GDM1 (cell line): ENCODE measurements at places on chromosomes 6 and 20.

DNA sequence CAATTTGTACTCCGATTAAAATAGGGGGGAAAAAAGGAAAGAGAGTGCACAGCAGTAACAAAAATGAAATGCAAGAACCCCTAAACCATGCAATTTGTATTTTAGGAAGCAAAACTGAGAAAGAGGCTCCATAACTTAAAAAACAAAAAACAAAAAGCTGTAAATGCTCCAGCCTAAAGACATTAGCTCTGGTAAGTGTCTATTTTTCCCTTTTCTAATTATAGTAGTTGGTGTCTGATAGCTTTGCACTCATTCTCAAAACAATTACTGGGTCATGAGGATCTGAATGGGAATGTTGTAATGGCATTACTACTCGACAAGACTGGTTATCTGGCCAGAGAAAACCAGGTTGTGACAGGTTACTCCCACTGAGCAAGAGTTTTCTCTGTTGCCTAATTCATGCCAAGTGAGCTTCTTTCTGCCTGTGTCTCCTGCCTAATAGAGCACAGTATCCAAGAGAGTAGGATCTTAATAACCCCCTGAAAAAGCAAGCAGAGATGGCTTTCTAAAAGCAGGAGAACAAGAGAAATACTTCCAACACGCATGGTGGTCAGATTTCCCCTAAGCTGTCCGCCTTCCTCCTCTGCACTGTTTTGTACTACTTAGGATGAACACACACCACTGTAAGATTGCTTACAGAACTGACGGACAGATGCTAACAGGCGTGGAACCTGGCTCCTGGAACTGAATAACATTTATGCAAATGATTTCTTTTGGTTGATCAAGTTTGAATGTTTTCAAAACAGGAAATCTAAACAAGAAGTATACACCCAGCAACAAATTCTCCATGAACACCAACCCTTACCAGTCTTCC, 86.4 kb downstream of the FKBP5 start:
- no peak for DNase-seq

- DNase-seq = no peak
These were observed 22.3 kb downstream of the DNMT3B start for GRCh38 chr20:32784369-32785080.

GRCh38 chr6:35139924-35140638, 1.1 kb downstream of the TCP11 start:
- DNase-seq = peak; percentile 45

GRCh38 chr6:72418495-72418894, 203.4 kb upstream of the KCNQ5 start:
- DNase-seq = no peak

DNA sequence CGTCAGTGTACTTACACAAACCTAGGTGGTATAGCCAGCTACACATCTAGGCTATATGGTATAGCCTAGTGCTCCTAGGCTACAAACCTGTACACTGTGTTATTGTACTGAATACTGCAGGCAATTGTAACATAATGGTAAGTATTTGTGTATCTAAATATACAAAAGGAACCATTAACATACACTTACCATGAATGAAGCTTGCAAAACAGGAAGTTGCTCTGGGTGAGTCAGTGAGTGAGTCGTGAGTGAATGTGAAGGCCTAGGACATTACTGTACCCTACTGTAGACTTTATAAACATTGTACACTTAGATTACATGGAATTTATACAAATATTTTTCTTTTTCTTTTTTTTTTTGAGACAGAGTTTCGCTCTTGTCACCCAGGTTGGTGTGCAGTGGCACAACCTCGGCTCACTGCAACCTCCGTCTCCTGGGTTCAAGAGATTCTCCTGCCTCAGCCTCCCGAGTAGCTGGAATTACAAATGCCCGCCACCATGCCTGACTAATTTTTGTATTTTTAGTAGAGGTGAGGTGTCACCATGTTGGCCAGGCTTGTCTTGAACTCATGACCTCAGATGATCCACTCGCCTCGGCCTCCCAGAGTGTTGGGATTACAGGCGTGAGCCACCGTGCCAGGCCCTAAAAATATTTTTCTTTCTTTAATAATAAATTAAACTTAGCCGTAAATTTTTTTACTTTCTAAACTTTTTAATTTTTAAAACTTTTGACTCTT, 15.4 kb upstream of the KIAA1755 start:
- DNase-seq = no peak

GRCh38 chr20:19833395-19833794, 75.3 kb downstream of the RIN2 start:
- DNase-seq = no peak

DNA sequence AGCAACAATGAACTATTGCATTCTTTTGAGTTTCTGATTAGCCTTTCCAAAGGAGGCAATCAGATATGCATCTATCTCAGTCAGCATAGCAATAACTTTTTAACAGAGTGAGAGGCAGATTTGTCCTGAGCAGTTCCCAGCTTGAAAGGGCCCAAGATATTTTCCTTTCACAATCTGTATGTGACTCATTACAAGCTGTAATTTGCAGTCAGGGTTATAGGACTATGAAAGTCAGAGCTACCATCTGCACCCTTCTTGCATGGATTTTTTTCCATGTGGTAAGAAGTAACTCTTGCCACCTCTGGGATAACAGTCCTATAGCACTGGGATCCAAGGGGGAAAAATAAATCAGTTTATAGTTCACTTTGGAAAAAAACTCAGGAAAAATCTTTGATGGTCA, 318.2 kb upstream of the RGS17 start:
- DNase-seq = no peak

DNA sequence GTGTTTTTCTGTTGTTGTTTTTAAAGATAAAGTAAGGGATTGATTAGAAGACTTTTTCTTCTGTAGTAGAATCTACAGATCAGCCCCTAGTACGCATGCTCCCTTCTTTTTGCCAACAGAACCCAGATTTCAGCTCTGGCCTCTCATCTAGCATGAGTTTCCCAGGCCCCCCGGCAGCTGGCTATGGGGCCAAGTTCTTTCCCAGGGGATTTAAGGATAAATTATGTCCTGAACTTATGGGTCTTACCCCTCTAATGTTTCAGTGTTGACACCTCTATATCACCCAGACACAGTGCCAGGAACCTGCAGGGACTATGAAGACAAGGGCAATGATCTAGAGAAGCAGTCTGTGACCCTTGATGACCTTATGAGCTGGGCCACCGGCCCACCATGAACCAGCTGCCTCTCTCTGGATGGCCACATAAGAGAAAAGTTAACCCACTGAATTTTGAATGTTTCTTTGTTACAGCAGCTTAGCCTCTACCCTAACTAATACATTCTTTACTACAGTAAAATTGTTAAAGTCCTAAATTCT, 150.5 kb downstream of the UNC5CL start:
- DNase-seq = no peak

DNA sequence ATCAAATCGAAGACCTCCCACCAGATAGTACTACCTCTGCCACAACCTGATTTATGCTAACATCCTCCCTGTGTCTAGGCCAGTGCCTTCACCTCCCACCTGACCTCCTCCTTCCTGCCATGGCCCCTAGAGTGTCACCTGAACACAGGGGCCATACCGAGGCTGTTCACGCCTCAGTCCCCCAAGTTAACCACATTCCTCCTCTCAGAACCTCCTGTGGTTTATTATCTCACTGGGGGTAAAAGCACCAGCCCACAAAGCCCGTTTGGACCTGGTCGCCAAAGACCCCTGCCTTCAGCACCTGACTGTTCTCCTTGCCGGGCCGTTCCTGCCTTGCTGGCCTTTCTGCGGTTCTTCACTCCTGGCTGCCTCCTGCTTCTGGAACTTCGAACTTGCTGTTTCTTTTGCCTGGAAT, 13.7 kb downstream of the MAS1 start:
- no peak for DNase-seq

- no peak for DNase-seq
These were observed 23.8 kb downstream of the ADGRF4 start for GRCh38 chr6:47722194-47722593.

DNA sequence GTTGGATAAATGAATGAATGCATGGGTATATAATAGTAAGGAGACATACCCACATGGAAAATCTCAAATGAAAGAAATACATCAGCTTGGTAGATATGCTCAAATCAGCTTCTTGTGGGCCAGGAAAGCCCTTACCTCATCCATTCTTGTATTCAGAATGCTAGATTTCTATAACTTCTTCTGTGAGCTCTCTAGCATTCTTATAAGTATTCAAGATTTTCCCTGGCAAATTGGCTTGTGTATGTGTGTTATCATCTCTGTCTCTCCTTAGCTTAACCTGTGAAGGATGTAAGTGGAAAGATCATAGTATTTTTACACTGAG, 100.8 kb downstream of the OR2B2 start:
- DNase-seq = no peak

DNA sequence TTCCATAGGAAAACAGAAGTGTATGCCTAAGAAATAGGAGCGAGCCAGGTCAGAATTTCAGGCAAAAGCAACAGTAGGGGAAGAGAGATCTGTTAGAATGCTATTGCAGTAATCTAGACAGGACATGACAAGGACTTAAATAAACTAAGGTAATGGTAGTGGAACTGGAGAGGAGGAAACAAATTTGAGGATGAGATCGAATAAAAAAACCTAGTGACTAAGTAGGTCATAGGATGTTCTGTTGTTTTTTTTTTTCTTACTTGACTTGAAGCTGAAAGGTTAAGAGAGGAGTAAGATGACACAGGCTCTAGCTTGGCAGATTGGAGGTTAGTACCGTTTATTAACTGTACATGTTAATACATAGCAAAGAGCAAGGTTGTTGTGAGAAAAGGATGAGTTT, 28.6 kb downstream of the ORC3 start:
- no peak for DNase-seq

DNA sequence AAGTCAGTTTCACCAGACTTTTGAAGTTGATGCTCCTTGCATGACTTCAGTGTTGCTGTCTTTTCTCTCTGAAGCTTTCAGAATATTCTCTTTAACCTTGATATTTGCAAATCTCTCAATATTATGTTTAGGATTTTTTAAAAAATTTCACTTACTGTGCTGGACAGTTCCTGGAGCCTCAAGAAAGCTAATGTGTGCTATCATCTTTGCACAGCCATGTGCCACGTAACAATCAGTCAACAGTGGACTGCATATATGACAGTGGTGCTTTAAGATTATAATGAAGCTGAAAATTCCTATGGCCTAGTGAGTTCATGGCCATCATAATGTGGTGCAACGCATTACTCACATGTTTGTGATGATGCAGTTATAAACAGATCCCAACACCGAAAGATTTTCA, 59.1 kb upstream of the OGFRL1 start:
- no peak for DNase-seq

DNA sequence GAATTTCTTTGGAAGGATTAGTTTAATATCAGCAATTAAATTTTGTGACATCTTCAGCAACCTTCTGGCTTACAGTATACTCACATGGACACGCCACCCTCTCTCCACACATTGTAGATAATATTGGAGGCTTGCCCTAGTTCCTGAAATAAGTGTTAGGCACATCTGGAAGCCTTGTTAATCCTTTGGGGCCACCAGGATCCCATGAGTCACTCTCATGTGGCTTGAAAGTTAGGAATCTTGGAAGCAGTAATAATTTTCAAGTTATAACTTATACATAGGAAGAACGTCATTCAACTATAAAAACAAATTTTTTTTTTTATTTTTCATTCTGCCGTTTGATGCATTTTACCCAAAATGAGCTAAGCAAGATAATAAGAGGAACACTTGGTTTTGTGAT, 20.5 kb downstream of the LAMA4 start:
- DNase-seq = no peak

GRCh38 chr6:110266996-110267395, 86.8 kb downstream of the CDC40 start:
- no peak for DNase-seq

GRCh38 chr6:26594730-26595632, 1.8 kb upstream of the ABT1 start:
- DNase-seq = no peak

GRCh38 chr6:36484736-36485135, 41.9 kb downstream of the KCTD20 start:
- DNase-seq = no peak
